ENCODE measurements at places on chromosomes 6 and 20.

GRCh38 chr20:4108495-4109306 lies 93.3 kb upstream of the RNF24 start:
- DNase-seq = peak; percentile 93

- no peak for DNase-seq
Observed at GRCh38 chr6:154752022-154752421, 18.8 kb downstream of the SCAF8 start.

DNA sequence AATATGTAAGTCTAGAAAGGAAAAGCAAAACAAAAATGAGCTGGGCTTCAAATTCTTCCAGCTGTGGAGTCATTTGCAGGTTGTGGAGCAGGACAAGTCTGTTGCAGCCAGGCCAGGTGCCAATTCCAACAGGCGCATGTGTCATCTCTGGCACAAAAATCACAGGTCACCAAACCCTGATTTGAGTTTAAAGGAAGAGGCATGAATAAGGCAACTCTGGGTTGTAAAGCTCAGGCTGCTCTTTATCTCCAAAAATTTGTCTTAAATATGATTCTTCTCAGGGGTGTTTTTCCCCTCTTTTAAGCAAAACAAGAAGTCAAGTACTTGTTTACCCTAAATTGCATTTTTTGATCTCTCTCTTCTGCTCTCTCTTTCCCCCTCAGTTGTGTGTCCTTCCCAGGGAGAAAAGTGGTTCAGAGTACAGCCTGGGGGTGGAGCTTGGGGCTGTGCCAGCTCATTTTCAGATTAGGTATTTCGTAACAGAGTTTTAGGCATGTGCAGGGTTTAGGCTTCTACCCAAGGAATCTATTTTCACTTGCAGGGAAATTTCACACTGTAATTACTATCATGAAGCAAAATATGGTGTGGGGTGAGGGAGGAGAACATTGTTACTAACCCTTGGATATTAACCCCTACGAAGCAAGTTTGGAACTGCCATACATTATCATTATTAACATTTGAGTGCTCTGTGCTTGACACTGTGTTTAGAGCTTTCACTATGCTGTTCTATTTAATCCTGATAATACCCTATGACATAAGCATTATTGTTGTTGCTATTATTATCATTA lies 8.3 kb upstream of the NCOA3 start:
- DNase-seq = peak; percentile 94

- peak; percentile 60 for DNase-seq
Observed at GRCh38 chr6:143110572-143110971, 49.9 kb downstream of the AIG1 start.

- DNase-seq = peak; percentile 88
Observed at GRCh38 chr6:4446982-4447381, 311.6 kb upstream of the ECI2 start.

- no peak for DNase-seq
Observed at GRCh38 chr20:20856306-20856705, 143.9 kb upstream of the RALGAPA2 start.

GRCh38 chr6:98838032-98838431 lies 3.7 kb downstream of the POU3F2 start:
- no peak for DNase-seq

GRCh38 chr6:87589693-87590416 lies at the start of the genes ORC3 and RARS2:
Gene ORC3, plus strand, starts transcription at chr6:87590135. Its CDS starts 34 bp downstream, at chr6:87590169.
Gene RARS2, minus strand, starts transcription at chr6:87589987. Its CDS starts 30 bp downstream, at chr6:87589957.
- DNase-seq = peak; percentile 95

DNA sequence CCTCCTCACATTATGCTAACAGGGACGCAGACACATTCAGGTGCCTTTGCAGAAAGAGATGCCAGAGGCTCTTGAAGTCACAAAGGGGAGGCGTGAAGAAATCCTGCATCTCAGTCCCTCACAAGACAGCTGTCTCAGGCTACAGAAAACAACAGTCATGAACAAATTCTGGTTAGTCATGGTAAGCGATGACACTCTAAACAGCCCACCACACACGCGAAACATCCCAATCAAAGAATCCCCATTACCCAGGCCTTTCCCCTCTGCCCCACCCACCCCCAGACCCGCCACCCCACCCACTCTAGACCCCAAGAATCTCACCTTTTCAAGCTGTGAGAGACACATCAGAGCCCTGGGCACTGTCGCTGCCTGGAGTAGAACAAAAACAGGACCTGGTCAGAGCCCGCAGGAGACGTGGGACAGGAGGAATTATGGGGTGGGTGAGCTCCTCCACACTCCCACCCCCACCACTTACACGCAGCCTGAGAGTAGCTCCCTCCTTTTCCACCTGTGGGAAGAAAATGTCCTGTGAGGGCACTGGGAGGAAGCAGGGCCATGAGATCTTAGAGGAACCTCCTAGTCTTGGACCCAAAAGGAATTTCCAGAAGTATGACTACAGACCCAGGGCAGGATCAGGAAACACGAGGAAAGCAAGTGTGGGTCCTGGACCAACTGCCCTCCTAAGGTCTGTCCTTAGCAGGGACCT lies 2.7 kb downstream of the HLA-B start:
- DNase-seq = no peak

GRCh38 chr6:143119260-143119659 lies 58.6 kb downstream of the AIG1 start:
- DNase-seq = no peak

DNA sequence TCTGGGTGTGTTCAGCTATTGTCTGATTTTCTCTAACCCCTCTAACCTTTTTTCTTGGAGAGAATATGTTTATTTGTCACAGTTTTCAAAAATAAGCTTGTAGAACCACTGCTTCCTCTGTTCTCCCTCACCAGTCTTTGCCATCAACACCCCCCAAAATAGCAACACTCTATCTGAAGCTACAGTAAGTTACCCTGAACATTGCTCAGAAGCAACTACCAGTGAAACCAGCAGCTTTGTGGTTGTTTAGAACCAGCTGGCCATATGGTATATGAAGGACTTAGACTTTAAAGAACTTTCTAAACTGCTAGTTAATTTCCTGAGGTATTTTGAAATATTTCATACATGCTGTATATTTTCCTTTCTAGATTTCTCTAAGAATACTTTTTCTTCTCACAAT lies 242.9 kb downstream of the KHDRBS2 start:
- no peak for DNase-seq

- no peak for DNase-seq
Observed at GRCh38 chr20:45341939-45342854, 6.0 kb downstream of the SDC4 start.

GRCh38 chr20:64100566-64100888 lies 6.8 kb downstream of the NPBWR2 start:
- no peak for DNase-seq

DNA sequence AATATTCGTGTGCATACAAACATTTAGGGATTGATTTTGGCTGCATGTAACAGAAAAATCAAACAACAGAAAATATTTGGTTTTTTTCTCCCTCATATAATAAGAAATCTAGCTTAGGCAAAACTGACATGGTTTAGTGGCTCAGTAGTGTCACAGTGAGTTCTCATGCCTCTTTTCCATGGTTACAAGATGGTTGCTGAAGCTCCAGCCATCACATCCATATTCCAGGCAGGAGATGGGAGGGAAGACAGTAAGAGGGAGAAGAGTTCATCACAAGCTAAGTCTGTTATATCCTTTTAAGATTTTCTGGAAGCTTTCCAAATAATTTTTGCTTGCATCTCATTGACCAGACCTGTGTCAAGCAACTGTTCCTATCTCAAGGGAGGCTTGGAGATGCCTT lies 267.2 kb upstream of the RNF24 start:
- no peak for DNase-seq

Measured in cardiac fibroblast (primary cell).